T-cell (primary cell): ENCODE measurements at places on chromosomes 1 and 21. TPM values are rescaled to one million over a fixed set of nuclear protein-coding genes. Genes with fewer than 3 reads are reported as not detected.

Gene PLPP3
- total RNA-seq, result not detected

Gene TRIM46
- 9.8 TPM for total RNA-seq

Gene BEST4
- total RNA-seq, result 1.6 TPM

DNA sequence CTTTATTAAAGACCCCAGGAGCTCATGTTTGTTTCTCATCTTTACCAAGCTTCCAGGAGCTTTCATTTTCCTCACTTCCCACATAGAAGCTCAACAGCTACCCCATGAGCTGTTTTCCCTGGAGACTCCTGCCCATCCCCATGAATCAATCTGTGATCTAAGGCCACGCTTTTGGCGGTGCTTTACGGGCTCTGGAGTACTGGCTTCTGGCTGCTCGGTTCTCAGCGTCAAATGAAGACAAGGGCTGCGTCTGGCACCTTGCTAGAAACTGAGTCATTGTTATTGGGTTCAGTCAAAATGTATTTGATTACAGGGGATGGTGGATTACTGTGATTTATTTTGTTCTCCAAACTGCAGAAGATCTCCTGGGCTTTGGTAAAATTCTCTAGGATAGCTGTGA is 39.9 kb downstream of the ACP6 start:
- no peak for DNase-seq
- H3K36me3 ChIP-seq, result peaks cover 3% of the 10 kb centered on the region
- no peak overlapping the region for H3K4me3 ChIP-seq
- H3K4me1 ChIP-seq, result peaks cover 17% of the 10 kb centered on the region

DNA sequence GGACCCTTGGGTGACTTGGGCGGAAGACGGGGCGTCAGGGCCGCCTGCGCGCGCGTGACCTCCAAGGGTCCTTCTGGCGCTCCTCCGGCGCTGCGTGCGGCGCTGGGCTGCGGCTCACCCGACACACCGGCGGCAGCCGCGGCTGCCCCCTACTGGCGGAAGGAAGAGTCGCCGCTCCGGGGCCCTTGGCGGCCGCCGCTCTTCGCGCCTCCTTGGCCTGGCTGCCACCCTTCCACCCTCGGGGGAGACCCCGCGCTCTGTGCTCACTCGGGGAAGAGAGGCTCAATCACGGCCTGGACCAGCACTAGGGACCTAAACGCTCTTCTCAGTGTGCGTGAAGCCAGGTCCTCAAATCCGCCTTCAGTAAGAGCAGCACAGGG is 89.7 kb downstream of the DMRTA2 start:
- DNase-seq, result peak; percentile 22
- no peaks in the 10 kb centered on the region for H3K36me3 ChIP-seq
- no peak overlapping the region for H3K27ac ChIP-seq
- H3K4me3 ChIP-seq, result peak overlapping the region; percentile 64
- no peaks in the 10 kb centered on the region for H3K4me1 ChIP-seq

DNA sequence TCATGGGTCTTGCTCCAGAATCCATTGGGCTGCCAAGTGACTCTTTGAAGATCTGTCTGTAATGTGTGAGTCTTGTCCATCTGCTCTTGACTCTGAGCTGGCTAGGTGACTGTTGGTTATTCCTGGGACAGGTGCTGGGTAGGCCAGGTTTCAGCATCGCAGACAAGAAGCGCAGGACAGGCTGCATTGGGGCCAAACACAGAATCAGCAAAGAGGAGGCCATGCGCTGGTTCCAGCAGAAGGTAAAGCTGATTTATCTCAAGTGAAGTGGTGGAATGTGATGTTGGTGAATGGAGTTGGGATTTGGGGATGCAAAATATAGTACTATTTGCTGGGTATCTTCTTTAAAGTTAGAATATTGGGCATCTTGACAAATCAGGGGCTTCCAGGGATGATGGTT is 4.1 kb downstream of the RPL11 start:
- H3K27me3 ChIP-seq, result no peaks in the 10 kb centered on the region
- DNase-seq, result no peak
- peaks cover 9% of the 10 kb centered on the region for H3K36me3 ChIP-seq
- H3K4me1 ChIP-seq, result peaks cover 31% of the 10 kb centered on the region
- H3K27ac ChIP-seq, result no peak overlapping the region

DNA sequence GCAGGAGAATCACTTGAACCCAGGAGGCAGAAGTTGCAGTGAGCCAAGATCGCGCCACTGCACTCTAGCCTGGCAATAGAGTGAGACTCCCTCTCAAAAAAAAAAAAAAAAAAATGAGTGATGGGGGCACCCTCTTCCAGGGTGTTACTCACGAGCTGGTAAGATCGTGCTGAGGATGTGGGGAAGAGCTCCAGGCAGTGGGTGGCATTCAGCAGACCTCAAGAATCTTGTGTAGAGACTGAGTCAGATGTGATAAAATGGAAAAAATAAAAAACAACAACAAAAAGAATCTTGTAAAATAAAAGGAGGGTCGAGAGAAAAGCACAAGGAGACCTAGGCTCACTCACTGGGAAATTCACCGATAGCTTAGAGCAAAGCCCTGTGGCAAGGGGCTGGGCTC is 38.5 kb downstream of the EPHA2 start:
- no peak for DNase-seq
- H3K4me3 ChIP-seq, result no peak overlapping the region
- no peaks in the 10 kb centered on the region for H3K4me1 ChIP-seq
- H3K27ac ChIP-seq, result no peak overlapping the region
- no peaks in the 10 kb centered on the region for H3K36me3 ChIP-seq

DNA sequence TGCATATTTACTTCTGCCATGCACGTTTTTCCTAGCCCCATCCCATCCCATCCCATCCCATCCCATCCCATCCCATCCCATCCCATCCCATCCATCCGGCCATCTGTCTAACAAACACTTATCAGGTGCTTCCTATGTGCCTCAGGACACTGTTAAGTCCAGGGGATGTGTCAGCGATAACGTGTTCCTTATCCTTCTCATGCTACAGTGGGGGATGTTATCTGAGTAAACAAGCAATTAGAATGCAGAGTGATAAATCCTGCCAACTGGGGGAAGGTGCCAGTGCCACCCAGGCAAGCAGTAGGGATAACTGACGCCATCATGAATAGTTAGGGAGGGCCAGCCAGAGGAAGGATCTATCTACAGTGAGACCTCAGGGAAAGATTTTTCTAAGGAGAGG is 304.2 kb downstream of the CAMTA1 start:
- H3K36me3 ChIP-seq, result no peaks in the 10 kb centered on the region
- no peak for DNase-seq
- H3K4me1 ChIP-seq, result no peaks in the 10 kb centered on the region
- H3K27ac ChIP-seq, result no peak overlapping the region
